ENCODE measurements at places on chromosomes 2 and 18.

DNA sequence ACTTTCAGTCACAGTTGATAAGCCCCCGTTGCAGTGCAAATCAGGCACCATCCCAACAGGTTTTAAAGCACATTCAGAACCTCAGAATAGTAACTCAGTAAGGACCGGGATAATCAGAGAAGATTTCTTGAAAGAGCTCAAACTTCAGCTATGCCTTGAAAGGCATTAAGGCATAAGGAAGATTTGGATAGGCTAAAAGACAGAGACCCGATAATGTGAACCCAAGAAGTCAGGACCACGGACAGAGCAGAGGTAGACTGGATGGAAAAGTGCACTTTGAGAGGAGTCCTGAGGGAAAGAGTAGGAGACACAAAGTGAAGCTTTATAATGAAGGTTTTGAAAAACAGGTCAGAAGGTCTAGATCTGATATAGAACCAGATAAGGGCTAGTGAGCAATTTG is 36.9 kb upstream of the KLF7 start:
- DNase-seq: peak; percentile 86

GRCh38 chr18:31791817-31792579 is 31.3 kb upstream of the SLC25A52 start:
- DNase-seq: no peak

- no peak for DNase-seq
These were observed 67.5 kb downstream of the PDE1A start for GRCh38 chr2:182359027-182359989.

DNA sequence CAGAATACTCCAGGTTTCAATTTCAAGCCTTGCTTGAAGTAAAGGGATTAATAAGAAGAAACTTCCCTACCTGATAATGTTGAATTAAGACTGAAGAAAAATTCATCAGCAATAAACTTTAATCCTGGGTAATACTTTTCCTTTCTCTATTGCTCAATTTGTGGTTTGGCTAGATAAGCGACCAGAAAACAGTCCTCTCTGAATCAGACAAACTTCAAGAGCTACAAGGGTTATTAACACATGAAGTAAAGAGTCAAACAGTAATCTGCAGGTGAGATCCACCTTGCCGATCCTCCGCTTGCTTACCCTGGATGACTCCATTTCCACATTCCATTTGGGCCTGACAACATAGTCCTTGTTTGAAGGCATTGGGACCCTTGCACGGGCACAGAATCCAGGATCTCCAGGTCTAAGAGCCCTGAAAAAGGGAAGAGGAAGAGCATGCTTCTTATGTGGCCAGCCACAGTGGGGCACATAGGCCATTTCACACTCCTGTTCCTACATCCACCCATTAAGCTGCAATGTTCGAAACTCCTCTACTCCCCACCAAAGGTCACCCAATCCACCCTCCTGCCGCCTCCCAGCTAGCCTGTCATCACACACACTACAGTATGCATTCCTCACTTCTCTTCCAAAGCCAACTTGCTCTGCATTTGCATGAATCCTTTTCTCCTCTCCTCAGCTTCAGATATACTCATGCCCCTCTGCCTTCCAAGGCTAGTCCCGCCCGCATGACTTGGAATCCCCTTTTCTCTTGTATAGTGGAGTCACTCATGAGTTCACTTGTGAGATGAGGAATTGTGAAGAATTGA is 39.8 kb downstream of the IWS1 start:
- no peak for DNase-seq

DNA sequence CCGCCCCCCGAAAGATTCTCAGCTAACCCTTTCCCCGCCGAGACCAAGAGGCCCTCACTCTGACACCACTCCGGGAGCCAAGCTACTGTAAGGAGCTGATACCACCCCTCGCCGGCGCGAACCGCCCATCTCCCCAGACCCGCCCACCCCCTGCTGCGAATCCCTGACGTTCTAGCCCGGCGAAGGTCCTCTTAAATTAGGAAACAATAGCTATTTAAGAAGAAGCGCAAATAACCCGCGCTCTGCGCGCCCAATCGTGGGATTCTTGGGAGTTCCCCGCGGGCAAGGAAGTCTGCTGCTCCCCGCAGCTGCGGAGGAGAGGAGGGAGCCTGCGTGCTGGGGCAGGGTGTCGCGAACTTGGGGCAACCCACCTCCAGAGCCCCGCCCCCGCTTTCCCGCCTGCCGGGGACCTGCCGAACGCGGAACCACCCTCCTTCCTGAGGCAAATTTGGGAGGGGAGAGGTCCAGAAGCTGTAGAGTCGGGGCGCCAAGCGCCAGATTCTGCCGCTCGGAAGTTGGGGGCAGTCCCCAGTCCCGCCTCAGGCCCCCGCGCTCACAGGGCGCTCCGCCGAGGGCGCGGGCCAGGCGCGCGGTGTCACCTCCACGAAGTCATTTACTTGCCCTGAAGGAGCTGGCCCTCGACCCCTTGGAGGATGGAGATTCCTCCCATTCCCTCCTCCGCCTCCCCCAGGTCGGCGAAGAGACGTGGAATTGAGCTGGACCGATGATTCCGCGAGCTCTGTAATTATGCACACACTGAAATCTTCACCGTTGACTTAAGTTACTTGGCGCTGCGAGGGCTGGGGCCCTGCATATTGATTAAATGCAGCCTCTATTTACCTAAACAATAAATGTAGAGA is 8.4 kb upstream of the SP9 start:
- peak; percentile 74 for DNase-seq

GRCh38 chr2:52659546-52659945 is 1108.1 kb upstream of the CHAC2 start:
- no peak for DNase-seq

DNA sequence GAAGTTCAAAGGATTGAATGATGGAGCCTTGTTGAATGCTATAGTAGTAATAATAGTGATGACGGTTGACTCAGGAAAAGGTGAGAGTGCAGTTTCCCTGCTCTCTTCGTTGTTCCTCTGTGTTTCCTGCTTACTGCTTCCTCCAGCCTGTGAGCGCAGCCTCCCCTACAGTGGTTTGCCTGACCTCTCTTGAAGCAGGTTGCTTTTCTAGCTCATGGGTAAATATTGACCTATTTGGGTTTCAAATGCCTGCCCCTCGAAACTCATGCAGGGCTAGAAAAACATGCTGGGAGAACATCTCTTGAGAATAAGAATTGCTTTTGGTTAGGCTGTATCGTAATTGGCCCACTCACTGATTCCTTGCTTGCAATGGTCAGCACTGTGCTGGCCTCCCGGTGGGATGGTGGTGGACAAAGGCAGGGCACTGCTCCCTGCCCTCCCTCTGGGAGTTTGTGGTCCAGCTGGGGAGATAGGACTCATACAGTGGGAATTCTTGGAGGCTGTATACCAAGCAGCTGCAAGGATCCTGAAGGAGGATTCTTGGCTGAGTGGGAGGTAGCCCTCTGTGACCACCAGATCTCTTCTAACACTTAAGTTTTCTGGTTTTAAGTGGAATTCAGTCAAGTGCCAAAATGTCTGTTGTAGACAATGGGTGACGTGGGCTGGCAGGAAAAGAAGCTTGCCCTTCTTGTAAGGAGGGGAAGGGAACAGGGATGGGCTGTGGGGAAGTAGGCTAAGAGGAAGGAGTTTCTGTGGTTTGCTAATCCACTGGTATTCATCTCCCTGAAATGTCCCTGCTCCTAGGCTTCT is 5.4 kb upstream of the RNF181 start:
- no peak for DNase-seq

DNA sequence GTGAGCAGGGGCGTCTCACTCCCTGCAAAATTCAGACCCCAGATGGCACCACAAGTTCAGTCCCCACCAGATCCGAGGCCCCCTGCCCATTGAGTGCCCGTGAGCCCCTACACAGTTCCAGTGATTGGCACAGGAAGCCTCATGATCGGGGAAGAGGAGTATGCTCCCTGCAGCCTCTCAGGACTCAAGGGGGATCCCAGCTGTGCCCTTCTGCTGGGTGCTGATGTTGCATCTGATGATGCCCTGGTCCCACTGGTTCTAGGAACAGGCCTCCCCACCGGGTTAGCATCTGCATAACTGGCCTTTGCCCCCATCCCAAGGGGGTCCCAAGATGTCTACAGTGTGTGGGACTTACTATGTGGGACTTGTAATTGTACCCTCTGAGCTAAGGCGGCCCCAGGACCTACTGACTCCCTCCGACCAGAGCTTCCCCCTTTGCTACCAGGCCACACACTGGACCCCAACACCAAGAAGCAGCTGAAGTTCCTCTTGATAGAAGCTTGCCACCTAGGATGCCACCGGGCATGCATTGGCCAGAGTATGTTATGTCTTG is 8.6 kb downstream of the ALPG start:
- no peak for DNase-seq

- peak; percentile 15 for DNase-seq
These were observed 69.8 kb downstream of the DHRS9 start for GRCh38 chr2:169139145-169139544.

GRCh38 chr2:88011011-88011410 is 5.3 kb downstream of the RNU2-63P start:
- DNase-seq: no peak

GRCh38 chr2:158651358-158652057 is 143.6 kb upstream of the DAPL1 start:
- DNase-seq: no peak

GRCh38 chr2:23635442-23636340 is 250.7 kb downstream of the KLHL29 start:
- DNase-seq: no peak

- DNase-seq: peak; percentile 74
These were observed 50.2 kb upstream of the SIGLEC15 start for GRCh38 chr18:45775241-45775676.

GRCh38 chr2:127511090-127511695 is 15.1 kb downstream of the IWS1 start:
- no peak for DNase-seq

GRCh38 chr2:170744248-170745002 is 25.8 kb upstream of the ERICH2 start:
- DNase-seq: no peak

DNA sequence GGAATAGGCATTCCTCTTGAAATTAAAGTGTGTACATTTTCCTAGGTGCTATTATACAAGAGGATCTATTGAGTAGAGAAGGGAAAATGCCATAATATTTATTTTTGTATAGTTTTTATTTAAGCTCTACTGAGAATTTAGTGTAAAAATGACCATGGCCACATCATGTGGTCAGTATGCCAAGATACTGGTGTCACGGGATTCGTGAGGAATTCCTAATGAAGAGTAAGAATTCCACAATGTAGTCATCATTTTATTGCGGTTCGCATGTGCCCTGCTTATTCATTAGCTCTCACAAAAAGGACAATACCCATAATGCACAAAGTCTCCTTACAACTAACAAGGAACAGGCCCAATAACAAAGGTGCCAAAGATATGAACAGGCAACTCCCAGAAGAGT is 39.3 kb upstream of the PARD3B start:
- no peak for DNase-seq

GRCh38 chr2:7111626-7112025 is 194.4 kb downstream of the RNF144A start:
- DNase-seq: no peak

DNA sequence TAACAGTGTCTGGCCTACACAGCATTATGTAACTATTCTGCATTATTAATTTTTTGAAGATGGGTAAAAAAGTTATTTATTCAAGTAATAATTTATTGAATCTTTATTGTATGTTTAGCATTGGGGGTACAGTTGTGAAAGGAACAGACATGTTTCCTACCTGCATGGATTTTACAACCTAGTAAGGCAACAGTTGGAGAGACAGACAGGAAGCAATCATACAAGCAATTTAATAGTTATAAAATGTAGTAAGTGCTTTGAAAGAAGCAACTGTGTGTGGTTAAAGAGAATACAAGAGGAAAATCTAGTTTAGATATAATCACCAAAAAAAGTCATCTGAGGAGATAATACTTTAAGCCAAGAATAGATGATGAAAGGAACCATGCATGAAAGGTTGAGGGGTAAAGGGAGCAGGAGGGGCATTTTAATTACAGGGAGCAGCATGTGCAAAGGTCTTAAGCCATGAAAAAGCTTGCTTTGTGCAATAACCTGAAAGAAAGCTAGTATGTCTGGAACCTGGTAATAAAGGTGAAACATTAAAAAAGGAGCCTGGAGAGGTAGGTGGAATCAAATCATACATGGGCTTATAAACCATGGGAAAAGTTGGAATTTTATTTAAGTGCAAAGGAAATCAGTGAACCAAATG is 140.8 kb downstream of the PIK3C3 start:
- no peak for DNase-seq

DNA sequence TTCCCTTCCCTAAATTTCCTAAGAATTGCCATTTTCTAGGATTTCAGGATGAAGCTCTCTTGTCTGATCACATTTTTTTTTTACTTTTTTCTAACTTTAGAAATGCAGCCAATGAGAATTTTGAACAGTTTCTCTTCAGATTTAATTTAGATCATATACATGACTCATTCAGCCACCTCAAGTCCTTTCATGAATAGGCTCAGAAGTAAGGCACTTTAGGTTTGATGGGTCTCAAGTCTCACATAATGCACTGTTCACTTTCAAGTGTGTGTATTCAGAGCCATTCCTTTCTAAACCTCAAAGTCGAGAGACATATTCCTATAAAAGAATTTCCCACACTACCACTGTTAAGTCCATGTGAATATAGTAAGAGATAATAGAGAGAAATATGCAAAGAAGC is 614.1 kb upstream of the VRK2 start:
- DNase-seq: no peak

DNA sequence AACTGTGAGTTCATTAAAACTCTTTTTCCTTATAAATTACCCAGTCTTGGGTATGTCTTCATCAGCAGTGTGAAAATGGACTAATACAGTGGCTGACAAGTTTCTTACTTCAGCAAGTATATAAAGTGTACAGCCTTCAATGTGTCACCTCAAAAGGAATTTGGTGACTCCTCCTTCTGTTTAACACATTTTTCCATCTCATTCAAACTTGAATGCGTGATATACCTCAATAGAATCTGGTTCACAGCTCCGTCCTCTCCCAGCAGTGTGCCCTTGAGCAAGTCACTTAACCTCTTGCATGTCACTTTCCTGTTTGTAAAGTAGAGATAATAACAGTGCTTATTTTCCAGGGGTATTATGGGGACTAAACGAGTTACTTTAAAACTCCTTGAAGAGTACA is 159.6 kb downstream of the CCBE1 start:
- no peak for DNase-seq

GRCh38 chr2:167937403-167937802 is 310.0 kb downstream of the STK39 start:
- no peak for DNase-seq

- peak; percentile 80 for DNase-seq
These were observed 38.1 kb downstream of the SNED1 start for GRCh38 chr2:241036397-241036963.

GRCh38 chr18:80074697-80075096 is 34.4 kb upstream of the ADNP2 start:
- DNase-seq: peak; percentile 21

DNA sequence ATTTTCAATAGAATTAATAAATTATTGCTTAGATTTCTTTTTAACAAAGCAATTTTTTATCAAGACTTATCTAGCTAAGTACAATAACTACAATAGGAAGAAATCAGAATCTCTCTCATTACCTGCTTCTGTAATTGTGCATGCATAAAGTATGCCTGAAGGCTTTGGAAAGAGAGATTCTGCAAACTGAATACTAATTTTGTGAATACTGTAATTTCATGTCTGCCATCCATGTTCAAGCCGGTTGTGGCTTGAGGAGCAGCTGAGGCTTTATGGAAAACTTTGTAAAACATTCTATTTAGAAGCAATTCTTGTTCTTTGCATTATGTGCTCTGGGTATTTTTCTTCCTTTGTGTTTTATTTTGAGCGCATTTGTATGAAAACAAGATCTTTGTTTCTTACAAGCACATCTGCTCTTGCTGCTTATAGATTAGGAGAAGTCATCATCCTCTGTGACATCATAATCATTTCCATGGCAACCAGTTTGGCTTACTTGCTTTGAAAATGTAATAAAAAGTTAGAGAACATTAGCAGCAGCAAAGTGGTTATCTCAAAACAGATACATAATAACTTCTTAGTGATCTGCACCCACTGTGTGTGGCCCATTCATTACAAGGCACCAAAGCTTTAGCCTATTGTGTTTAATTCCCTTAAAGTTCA is 16.0 kb upstream of the IKZF2 start:
- no peak for DNase-seq
